ENCODE measurements at places on chromosomes 4 and X.

DNA sequence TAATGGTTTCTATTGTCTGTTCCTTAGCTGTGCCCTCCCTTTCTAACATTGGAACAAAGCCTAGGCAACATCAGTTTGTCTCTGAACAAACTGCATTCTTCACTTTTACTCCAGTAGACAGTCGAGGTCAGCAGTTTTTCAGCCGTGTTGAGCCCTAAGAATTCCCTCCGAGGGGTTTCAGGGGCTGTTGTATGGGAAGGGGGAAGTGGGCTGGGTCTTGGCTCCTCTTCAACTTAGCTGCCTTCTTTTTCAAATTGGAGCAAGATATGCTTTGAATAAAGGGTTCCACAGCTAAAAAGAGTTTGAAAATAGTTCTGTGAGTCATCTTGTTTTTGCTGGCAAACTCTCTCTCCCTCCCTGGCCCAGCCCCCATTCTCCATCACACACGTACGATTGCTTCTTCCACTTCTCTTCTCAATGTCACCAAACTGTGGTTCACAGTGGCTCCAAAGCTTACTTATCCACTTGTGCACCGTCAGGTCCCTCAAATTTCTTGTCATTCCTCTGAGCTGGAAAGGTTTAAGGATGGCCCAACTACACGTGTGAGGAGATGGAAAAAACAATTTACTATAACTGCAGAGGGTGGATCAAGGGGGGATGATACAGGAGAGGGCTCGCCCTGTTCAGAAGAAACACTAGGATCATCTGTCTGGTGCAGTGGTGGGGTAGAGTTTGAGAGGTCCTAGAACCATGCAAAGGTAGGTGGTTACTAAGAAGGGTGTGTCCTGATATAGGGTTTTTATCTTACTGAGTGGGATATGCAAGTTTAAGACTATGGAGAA lies 9.2 kb upstream of the MAML3 start:
- DNase-seq = no peak

GRCh38 chr4:25792200-25792791 lies 70.5 kb downstream of the SEL1L3 start:
- peak; percentile 40 for DNase-seq

- no peak for DNase-seq
These were observed 9.7 kb downstream of the HS6ST2 start for GRCh38 chrX:132948648-132949260.

DNA sequence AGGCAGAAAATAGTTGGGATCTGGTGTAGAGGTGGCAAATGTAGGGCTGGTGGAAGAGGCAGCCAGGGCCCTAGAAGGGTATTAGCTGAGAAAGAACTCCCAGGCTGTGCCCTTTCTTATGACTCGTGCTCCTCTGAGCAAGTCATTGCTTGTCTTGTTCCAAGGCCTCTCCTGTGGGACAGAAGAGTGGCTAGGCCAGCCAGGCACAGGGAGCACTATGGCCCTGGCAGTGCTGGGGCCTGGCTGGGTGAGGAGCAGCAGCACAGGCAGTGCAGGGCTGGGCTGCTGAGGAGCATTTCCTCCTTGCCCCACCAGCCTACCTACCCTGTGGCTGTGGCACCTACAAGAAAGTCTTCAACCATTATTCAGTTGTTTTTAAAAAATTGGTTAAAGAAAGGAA lies 298.5 kb upstream of the NR3C2 start:
- DNase-seq = no peak

DNA sequence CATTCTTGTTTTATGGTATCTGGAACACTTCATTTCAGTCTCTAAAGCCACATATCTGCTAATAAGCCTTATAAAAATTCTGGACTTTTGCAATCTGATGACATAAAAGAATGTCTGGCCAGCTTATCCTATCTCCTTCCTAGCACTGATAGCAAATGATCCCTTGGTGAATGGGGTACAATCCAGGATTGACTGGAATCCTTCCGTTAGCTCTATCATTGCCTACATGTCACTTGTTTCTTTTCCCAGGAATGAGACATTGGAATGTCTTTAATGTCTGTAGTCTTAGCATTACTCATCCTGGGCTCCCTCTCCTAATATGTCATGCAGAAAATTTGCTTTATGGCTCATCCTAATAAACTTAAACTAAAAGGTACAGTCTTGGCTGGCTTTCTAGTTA lies 14.8 kb upstream of the PABPC4L start:
- DNase-seq = no peak

GRCh38 chrX:11273544-11273943 lies 19.7 kb upstream of the AMELX start:
- DNase-seq = no peak

- no peak for DNase-seq
These were observed 15.1 kb upstream of the DCLK2 start for GRCh38 chr4:150063128-150063527.

DNA sequence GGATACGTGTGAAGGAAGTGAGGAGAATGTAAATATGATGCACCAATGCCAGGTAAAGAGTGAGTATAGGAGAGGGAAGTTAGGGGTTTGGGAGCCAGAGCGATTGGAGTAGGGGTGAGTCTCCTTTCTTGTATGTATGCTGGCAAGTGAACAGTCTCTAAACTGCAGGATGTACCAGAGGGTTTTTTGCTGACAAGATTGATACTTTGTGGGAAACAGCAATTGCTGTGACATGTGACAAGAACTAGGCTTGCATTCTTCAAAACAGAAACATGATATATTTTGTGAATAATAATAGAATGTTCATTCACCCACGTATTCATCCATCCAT lies 706 bp downstream of the CHIC1 start:
- DNase-seq = no peak

DNA sequence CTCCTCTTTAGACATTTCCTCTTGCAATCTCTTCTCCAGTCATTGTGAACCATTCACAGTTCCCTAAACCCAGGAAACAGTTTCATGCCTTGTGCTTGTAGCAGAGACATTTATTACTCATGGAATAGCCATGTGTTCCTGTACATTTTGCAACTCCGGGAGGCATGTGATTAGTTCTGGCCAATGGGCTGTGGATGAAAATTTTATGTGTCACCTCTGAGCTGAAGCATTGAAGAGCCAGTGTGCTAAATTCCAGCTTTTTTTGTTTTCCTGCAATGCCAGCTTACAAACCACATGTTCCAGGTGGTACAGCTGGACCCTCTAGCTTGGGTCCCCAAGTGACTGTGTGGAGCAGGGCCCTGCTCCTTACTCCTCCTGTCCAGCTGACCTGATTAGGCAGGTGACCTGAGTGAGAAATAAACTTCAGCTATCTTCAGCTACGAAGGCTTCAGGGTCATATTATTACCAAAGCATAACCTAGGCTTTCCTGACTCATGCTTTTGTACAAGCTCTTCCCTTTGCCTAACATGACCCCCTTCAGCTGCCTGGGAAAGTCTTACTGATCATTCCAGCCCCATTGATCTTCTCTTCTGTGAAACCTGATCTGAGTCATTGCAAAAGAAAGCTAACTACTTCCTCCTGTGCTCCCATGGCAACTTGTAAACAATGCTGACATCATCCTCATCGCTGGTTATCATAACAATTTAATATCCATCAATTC lies 200.4 kb downstream of the PTTG2 start:
- DNase-seq = peak; percentile 38

- peak; percentile 3 for DNase-seq
These were observed 599.5 kb downstream of the FSTL5 start for GRCh38 chr4:161564230-161564834.

GRCh38 chr4:55278316-55278715 lies 67.7 kb upstream of the SRD5A3 start:
- no peak for DNase-seq

DNA sequence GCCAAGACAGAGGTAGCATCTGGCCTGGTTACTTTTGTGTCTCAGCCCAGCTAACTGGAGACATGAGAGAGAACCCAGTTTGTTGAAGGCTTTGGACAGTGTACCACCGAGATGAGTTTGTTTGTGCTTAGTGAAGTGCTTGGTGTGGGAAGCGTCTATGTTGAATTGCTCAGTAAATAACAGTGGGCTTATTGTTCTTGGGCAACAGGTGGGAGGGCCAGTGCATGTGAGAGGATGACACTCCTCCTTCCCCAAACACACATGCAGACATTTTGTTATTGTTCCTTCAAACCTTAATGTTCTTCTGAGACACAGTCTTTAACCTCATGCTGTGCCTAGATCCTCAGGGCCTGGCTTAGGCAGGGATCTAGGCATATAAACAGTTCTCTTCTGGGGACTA lies 39.7 kb downstream of the MSN start:
- DNase-seq = no peak

- DNase-seq = no peak
These were observed 122.9 kb downstream of the PDLIM5 start for GRCh38 chr4:94574616-94575015.

DNA sequence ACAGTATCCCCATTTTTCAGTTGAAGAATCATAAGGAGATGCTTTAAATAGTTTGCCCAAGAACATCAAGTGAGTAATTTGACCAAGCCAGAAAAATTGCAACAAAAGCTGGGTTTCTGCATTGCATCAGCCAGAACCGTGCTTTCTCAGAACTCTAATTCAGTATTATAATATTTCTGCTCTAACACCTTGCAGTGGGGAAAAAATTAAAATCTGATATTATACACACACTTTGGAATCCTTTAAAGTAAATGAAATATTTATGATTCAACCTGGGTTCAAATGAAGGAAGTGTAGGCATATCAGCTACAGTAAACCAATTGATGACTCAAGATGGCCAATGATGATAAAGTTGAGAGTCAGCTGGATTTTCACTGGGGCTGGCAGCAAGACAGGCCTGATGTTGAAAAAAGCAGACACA lies 387.6 kb upstream of the ZFP42 start:
- no peak for DNase-seq

DNA sequence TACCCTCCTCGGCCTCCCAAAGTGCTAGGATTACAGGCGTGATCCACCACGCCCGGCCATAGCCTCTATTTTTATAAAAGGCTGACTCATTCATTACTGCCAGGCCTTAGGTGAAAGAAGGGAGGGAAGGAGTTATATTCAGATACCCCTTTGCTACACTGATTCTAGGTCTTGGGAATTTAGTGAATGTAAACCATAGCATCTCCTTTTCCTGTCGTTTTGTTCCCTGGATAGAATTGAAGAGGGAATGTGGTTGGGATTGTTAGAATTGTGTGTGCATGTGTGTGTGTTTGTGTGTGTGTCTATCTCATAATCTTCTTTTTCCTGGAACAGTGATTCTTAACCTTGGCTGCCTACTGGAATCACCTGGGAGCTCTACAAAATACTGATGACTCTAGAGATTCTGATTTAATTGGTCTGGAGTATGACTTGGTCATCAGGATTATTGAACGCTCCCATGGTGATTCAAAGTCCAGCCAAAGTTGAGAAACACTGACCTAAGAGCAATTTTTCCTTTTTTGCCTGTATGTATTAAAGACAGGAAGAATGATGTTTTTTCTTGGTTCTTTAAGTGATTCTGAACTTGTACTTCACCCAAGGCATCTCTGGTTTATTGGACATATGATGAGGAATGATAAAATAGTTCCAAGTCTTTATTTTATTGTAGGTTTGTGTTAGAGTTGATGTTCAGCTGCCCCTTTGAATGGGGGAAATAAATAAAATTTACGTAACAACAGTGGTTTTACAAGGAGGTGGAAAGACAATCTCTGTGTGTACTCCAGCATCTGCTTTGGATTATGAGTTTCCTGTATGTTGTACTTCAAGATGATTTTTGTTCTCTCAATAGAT lies 37.0 kb downstream of the NAP1L5 start:
- no peak for DNase-seq

DNA sequence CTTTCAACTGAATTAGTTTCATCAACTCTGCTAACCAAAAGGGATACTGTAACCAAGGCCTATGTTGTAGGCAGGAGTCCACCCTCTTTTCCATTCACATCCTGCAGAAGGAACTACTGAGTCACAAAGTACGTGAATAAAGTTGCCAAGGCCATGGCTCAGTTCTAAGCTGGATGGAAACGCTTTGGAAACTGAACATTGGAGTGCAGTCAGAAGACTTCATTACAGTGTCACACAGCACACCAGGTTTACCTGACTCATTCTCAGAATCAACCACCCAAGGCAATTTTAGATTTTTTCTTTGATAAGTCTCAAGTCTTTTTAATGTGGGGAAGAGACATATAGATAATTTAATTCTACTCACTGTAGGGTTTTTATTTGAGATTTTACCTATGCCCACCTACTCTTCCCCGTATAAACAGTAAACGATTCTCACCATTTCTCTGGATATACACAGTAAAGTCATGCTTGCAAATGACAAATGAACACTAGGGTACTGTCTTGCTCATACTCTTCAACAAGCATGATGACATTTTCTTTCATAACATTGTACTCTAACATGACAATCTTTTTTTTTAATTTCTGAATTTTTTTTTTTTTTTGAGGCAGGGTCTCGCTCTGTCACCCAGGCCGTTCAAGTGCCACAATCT lies 58.9 kb upstream of the RBM47 start:
- no peak for DNase-seq

DNA sequence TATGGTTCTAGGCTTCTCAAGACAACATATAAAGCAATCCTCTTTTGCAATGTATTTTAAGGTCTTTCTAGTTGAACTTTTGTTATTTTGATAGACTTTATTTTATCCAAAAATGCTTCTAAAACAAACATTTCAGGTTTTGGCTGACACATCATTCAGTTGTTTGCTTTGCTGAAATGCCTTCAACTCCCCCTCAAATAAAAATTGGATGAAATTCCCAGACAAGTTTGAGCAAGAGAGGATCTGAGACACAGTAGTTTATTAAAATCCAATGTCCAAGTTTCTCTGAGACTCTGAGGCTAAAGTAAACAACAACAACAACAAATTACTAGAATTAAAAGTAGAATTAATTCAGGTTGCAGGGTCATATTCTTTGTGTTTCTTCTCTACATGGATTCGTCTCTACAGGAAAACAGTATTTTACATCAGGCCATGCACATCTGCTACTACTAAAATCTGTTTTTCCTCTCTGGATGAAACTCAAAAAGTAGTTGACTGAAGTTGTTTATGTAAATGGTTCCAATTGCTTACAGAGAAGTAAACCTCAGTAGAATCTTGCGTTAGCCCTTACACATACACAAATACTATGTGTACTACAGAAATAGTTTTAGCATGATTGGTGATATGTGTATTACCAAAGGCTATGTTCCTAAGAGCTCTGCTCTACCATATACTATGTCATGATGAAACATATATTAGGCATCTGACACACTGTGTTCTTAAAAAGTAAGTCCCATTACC lies 64.9 kb downstream of the PRSS12 start:
- no peak for DNase-seq

DNA sequence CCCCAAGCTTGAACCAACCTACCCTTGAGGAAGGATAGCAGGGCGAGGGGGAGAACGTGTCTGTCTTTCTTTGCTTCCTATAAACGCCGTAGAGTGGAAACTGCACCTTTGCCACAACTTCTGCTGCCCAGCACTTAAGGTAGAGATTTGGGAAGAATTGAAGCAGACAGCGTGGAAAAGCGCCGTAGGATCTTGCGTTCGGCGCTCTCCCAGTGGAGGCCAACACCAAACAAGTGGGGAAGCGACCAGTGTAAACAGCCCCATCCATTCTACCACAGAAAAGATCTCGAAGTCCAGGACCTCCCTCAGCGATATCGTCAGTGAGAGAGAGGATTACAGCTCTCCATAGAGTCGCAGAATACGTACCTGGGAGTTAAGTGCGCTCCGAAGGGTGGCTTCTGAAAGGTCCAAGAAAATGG lies 3.9 kb upstream of the NKX6-1 start:
- no peak for DNase-seq

GRCh38 chrX:153641627-153642026 lies 5.4 kb upstream of the DUSP9 start:
- no peak for DNase-seq

- no peak for DNase-seq
These were observed 31.8 kb downstream of the ANXA10 start for GRCh38 chr4:168124008-168124641.
